ENCODE measurements at places on chromosomes 11 and 22. TPM values are rescaled to one million over a fixed set of nuclear protein-coding genes. Genes with fewer than 3 reads are reported as not detected.

Gene MICALL1
- 55.1 TPM for total RNA-seq

Gene MPPED1
- not detected for total RNA-seq

Gene CPT1B
- total RNA-seq, result 32.4 TPM

Gene RIMBP3B
- 1.0 TPM for total RNA-seq

Gene ALG9
- total RNA-seq, result 42.4 TPM

Gene CSRP3
- total RNA-seq, result not detected

Gene YPEL1
- total RNA-seq, result 10.0 TPM

DNA sequence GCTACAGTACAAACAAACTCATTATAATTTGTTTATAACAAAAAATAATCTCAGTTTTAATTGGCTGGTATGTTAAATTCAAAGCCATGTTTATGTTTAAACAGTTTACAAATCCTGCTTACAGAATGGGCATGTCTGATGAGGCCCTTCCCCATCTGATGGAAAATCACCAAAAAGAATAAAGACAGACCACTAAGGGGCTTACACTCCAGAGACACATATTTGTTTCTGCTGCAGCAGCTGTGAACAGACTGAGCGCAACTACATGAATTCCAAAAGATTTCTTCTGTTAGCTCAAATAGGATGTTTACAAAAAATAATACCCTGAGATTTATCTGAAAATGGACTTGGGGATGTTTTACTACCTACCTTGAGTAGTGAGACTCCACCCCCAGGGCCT, 174.7 kb upstream of the PITPNB start:
- DNase-seq, result no peak

- DNase-seq, result no peak
Observed at GRCh38 chr22:17083811-17084441, 874 bp upstream of the IL17RA start.

- no peak for DNase-seq
Observed at GRCh38 chr22:26979294-26979693, 321.9 kb downstream of the MIAT start.

- no peak for DNase-seq
Observed at GRCh38 chr11:26983645-26984044, 10.3 kb upstream of the FIBIN start.

DNA sequence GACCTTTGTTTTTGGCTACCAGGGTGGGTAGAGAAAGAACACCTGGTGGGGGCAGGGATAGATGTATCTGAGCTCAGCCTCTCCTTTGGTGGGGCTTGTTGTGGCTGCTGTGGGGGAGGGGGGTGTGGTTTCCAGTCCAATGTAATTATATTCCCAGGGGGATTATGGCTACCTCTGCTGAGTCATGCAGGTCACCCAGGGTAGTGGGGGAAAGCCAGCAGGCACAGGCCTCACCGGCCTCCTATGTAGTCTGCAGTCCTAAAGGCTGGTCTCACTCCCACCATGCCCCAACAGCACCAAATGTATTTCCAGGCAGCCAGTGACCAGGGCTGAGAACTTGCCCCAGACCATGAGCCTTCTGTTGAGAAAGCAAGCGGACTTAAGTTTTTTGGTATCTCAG, 119.6 kb downstream of the DYNC2H1 start:
- DNase-seq, result no peak

- DNase-seq, result no peak
Observed at GRCh38 chr11:120102050-120102863, 35.7 kb downstream of the TRIM29 start.

DNA sequence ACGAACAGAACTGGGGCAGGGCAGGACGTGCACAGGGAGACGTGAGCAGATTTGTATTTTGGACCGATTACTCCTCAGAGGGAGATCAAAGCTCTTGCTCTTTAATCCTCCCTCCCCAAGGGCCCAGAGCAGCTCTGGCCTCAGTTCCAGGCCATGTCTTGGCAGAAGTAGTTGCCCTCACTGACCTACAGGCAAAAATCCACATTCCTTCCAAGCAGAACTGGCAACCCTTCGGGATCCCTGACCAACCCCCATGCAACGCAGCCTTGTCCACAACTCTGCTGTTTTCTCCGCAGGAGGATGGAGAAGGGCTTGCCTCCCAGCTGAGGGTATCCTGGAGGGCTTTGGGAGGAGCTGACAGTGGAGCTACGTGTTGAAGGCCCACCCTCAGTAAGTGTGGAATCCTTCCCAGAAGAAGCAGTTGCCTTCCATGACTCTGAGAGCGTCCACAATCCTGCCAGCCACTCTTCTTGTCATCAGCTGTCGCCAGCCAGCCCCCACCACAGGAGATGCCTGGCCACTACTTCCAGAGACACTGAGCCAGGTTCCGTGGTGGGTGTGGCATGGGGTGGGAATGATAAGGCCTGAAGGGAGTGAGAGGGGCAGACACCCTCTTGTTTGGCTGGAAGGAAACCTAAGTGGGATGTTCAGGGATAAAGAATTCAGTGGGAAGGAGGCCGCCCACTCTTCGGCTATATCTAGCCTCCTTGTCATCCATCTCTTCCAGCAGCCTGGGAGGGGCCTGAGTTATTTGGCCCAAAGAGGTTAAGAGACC, 68.1 kb downstream of the PDE2A start:
- no peak for DNase-seq

DNA sequence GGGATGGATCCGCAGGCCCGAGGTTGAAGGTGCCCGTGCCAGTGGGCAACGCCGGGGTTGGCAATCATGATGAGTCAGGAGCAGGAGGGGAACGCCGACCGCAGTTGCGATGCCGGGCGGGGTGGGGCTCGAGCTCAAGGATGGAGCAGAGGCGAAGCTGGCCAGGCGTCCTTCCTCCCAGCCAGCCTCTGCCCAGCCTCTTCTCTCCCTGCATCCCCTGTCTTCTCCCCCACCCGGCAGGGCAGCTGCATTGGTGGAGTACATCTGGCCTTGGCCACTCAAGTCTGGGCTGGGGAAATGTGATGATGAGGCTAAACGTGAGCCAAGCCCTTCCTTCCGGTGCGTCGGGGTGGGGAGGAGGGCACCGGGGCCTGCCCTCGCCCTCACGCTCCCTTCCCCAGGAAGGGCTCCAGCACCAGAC, 3.9 kb downstream of the IFITM10 start:
- no peak for DNase-seq

GRCh38 chr11:45052361-45052760, 94.1 kb upstream of the PRDM11 start:
- no peak for DNase-seq

DNA sequence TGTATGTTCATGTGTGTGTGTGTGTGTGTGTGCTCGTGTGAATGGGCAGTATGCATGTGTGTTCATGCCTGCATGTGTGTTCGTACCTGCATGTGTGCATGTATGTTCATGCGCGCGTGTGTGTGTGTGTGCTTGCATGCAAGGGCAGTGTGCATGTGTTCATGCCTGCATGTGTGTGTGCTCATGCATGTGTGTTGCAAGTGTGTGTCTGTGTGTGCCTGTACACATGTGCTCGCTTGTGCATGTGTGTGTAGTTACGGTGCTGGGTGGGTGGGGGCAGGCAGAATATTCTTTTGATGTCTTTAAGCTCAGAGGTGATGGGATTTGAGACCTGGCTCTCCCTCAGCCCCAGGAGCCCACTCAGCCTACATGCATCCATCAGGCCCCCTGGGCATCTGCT, 822.1 kb downstream of the BRD1 start:
- DNase-seq, result no peak
